Stimulated activated CD8-positive, alpha-beta memory T cell treated with anti-CD3 and anti-CD28 coated beads, Interleukin-7, amount 100 ng/mL, for 1 hour (primary cell): ENCODE measurements at places on chromosomes 6 and 20.

GRCh38 chr6:130720076-130720715, 107.0 kb upstream of the SMLR1 start:
- no peak for DNase-seq

GRCh38 chr6:53378208-53378607, 29.5 kb upstream of the ELOVL5 start:
- no peak for DNase-seq

DNA sequence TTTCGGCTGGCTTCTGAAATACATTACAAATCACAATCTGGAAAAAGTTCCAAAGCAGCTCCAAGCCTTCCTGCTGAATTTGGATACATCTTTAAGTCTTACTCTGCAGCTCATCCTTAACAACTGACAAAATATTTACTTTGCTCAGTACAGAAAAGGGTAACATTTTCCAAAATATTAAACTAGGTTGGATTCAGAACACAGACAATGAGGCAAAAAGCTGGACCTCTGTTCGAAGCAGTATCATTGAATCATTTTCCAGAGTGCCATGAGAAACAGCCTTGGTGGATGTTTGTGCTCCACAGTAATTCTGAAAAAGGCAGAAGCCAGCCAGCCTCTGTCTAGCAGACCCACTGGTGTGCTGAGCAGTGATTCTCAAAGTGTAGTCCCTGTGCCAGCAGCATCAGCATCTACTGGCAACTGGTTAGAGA, 162.1 kb downstream of the AIG1 start:
- no peak for DNase-seq

DNA sequence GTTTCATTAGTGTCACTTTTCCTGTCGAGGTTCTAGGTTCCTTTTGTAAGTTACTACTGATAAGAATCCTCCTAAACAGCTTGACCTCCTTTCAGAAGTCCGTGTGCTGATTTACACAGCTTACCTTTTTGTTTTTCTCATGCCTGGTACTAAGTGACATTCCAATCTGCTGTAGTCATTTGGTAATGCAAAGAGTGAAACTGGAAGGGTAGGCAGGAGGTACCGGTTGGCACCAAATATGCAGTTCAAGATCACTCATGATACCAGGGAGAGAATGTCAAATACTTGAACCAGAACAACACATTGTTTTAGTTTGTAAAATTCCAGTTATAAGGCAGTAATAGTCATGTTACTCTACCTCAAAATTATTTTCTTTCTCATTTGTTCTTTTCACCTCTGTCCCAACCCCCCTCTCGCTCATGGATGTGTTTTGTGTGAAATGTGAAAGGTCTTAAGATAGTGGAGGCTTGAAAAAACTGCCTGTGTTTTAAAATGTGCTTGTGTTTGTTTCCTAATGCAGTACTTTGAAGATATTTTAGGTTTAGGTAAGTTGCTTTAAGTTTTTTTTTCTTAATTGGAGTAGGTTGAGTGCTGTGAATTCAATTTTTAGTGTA, 23.2 kb downstream of the AFDN start:
- DNase-seq: no peak
